Effector memory CD8-positive, alpha-beta T cell (primary cell): ENCODE measurements at places on chromosomes 1 and 21.

DNA sequence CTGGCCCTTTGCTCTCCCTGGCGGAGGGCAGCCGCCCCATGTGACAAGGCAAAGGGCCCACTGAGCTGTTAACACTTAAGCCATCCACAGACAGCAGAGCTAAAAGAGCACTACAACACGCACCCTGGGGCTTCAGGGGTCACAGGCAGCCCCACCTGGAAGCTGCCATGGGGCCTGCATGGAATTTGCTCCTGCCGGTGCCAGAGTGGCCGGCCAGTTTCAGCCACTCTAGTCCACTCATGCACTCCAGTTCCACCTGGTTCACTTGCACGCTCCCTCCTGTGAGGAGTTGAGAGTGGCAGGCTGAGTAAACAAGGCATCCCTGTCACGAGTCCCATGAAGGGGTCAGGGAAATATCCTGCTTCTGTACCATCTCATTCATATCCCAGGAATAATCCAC, 55.3 kb downstream of the RIMS3 start:
- no peak for DNase-seq

DNA sequence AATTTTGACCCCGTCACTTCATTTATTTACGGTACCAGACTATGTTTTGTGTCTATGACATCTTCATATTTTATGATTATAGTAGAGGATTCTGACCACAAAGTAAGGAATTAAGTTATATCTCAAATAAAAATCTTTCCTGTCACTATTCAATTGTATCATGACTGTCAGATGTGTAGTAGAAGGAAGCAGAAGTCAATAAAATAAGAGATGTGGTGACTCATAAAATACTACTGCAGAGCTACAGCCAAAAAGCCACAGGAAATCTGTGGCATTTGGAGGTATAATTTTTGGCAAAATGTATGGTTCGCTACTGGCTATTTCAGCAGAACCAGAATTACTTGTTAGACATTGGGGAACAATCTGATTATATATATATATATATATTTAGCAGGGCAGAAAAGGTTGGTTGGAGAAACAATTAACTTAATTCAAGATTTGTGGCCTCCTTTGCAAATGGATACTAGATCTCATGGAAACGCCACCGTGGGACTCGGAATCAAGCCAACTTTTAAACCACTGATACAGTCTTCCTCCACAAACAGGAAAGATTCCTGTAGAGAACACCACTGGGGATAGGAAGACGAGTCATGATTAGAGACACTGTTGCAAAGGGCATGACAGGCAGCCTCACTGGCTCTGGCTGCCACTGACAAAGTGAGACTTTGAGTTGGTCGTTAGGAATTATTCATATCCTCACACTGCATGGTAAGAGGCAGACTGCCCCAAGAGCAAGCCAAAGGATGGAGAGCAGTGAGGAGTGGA, 5.1 kb downstream of the FCRL2 start:
- no peak for DNase-seq

GRCh38 chr1:229031481-229032341, 239.2 kb upstream of the RAB4A start:
- DNase-seq: no peak

DNA sequence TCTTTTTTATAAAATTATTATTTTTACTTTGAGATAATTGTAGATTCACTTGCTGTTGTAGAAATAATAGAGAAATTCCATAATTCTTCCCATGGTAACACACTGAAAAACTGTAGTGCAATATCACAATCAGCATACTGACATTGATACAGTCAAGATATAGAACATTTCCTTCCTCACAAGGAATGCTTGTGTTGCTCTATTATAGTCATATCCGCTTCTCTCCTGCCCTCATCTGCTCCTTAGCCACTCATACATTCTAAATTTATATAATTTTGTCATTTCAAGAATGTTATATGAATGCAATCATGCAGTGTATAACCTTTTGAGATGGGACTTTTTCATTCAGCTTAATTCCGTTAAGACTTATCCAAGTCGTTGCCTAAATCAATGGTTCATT, 320.2 kb downstream of the BARHL2 start:
- DNase-seq: no peak

GRCh38 chr1:40774266-40774998, 9.2 kb upstream of the KCNQ4 start:
- DNase-seq: peak; percentile 53
